ENCODE measurements at places on chromosomes 11 and 22.

DNA sequence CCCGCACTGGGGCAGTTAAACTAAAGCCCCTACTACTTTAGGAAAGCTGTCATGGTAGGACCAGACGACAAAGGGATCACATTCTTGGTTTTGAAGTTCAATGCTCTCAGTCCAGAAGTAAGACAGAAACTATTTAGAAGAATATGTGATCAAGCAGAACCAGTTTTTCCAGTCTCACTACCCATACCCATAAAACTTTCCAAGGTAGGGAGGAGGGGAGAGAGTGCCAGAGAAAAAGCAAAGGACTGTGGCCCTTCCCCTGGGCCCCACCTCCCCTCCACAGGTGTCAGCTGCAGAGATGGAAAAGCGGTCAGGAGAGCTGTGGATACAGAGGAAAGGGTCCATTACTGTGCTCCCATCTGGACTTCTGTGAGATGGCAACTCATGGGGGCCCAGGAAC is 587.1 kb downstream of the SOX6 start:
- DNase-seq: no peak

DNA sequence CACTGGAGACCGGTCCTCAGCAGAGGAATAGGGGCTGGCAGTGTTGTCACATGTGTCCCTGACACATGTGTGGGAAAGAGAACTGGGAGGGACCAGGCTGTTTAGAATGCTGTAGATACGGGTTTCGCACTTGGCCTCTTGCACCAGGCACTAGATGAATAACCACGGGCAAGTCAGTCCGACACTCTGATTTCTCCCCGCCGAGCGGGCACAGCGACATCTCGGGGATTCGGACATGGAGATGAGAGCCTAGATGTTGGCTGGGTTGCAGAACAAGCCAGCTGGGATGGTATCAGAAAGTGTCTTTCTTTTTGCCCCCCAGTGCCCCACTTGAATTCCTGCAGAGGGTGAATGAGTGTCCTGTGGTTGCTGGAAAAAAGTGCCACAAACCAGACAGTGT is 115.9 kb upstream of the SLC22A12 start:
- no peak for DNase-seq

DNA sequence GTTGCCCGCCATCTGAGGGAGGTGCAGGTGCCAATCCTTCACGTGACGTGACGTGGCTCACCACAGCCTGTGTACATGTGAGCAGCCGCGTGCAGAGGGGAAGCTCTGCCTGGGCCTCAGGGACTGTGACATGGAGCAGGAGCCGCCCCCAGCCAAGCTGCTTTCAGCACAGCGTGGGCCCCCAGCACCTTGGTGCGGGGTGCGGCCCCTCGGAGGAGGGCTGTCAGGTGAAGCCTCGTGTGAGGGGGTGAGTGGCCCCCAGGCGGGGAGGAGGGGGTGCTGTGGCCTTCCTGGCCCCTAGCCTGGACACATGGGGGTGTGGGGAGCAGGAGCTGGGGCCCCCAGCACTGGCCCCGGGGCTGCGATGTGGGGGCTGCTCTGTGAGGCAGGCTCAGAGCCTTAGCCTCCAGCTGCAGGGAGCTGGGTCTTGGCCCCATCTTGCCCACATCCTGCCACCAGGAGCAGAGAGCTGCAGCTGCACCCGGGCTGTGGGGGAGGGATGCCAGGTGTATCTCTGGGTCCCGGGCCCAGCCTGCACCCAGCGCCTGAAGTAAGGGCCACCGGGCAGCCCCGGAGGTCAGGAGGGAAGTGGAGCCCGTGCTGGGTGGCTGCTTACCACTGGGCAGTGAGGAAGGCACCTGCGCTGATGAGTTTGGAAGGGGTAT is at the start of gene ADORA2A:
TSS of gene ADORA2A (plus strand) at position 100 of the 665 bp plus-strand sequence. CDS start 5,806 bp downstream, outside the sequence.
- DNase-seq: peak; percentile 73

DNA sequence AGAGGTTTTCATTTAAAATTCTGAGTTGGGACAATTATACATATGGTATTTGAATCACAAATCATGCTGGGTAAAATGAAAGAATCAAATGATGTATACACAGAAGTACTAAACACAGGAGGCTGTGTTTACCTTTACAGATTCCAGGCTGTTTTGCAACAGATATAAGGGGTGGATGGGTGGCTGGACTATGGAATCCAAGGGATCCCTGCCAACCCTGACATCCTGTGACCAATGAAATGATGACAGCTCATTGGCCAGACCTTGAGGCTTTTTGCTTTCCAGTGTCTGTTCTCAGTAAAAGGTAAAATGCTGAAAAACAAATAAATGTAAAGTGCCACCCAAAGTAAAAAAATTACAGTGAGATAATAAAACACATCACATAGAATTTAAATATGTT is 3.3 kb upstream of the DDI1 start:
- DNase-seq: no peak

DNA sequence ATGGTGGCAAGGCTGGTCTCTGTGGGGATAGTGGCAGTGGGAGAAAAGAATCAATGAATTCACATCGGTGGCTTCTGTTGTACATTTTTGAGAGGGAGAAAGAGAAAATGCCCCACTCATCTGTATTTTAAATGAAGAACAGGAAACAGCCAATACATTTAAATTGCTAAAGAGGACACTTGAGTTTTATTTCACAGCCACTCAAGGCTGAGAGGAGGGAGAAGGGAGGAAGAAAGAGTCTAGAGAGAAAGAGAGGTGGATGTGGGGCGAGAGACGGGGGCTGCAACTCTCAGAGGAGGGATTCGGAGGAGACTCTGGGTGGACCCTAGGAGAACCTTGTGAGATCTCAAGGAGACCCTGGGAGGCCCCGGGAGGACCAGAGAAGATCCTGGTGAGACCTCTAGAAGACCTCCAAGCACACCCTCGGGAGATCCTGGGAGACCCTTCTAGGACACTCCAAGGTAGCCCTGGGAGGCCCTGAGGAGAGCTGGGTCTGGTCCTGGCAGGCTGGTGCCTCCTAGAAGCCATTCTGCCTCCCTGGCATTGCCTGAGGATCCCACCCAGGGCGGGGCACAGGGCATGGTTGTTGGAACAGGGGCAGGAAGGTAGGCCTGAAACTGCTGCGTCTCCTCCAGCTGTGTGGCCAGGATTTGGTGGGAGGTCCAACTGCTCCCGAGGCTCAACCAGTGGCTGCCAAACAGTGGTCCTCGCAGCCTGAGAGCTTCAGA is 91.0 kb upstream of the SHISAL1 start:
- no peak for DNase-seq

GRCh38 chr11:17412488-17413180 is 24.2 kb upstream of the KCNJ11 start:
- no peak for DNase-seq

GRCh38 chr22:48578138-48579042 is 1249.3 kb downstream of the BRD1 start:
- no peak for DNase-seq

GRCh38 chr11:76666830-76667229 is 3.7 kb downstream of the LRRC32 start:
- DNase-seq: no peak

- DNase-seq: no peak
Measured at GRCh38 chr11:15692739-15693138, 578.0 kb downstream of the INSC start.

Data from stimulated activated CD8-positive, alpha-beta memory T cell treated with anti-CD3 and anti-CD28 coated beads, Interleukin-2, amount 100 ng/mL, for 1 hour (primary cell).